Spleen (tissue), 13 donors: ENCODE measurements at places on chromosomes 16 and 17. TPM values are rescaled to one million over a fixed set of nuclear protein-coding genes. Genes with fewer than 3 reads are reported as not detected.

G6PC3 gene
- 42.8 TPM for total RNA-seq

NOMO2 gene
- total RNA-seq = 56.0 TPM

GOT2 gene
- 39.0 TPM for total RNA-seq

NUPR1 gene
- total RNA-seq = 2.7 TPM

GOSR1 gene
- total RNA-seq = 47.7 TPM

AP2B1 gene
- total RNA-seq = 75.8 TPM

IRX3 gene
- total RNA-seq = 0.23 TPM

SOX15 gene
- total RNA-seq = not detected

TP53TG3 gene
- not detected for total RNA-seq

SEZ6L2 gene
- 4.1 TPM for total RNA-seq

CIITA gene
- total RNA-seq = 143 TPM

RNF112 gene
- total RNA-seq = 4.2 TPM

GAS2L2 gene
- not detected for total RNA-seq

CCL17 gene
- total RNA-seq = not detected

CHST6 gene
- 0.60 TPM for total RNA-seq

CLUH gene
- total RNA-seq = 37.9 TPM

DNAI2 gene
- not detected for total RNA-seq

SDK2 gene
- 10.8 TPM for total RNA-seq

KRTAP1-5 gene
- total RNA-seq = not detected

FNDC8 gene
- not detected for total RNA-seq

SNX20 gene
- 31.3 TPM for total RNA-seq

ARHGAP23 gene
- 174 TPM for total RNA-seq

OR3A3 gene
- total RNA-seq = not detected

TTLL6 gene
- not detected for total RNA-seq

FA2H gene
- total RNA-seq = 0.79 TPM

ZNF385C gene
- 0.44 TPM for total RNA-seq

EXOC3L1 gene
- total RNA-seq = 48.3 TPM

DNAH3 gene
- total RNA-seq = not detected

CCL1 gene
- not detected for total RNA-seq

NHLRC4 gene
- 4.5 TPM for total RNA-seq

CDRT15 gene
- total RNA-seq = not detected

TEKT1 gene
- not detected for total RNA-seq

NPIPB8 gene
- total RNA-seq = 0.34 TPM

CX3CL1 gene
- total RNA-seq = 1.7 TPM

P2RX1 gene
- total RNA-seq = 23.1 TPM

SREBF1 gene
- total RNA-seq = 68.1 TPM

ULK2 gene
- total RNA-seq = 20.5 TPM

CD300A gene
- total RNA-seq = 111 TPM

LAT gene
- total RNA-seq = 29.4 TPM

DBF4B gene
- 11.2 TPM for total RNA-seq

ACOX1 gene
- 56.6 TPM for total RNA-seq

PLXDC1 gene
- 4.4 TPM for total RNA-seq

SCGB1C2 gene
- not detected for total RNA-seq

GPR139 gene
- total RNA-seq = not detected

TPPP3 gene
- total RNA-seq = 2.6 TPM

KRT32 gene
- not detected for total RNA-seq

HOXB6 gene
- 4.3 TPM for total RNA-seq

TPSG1 gene
- not detected for total RNA-seq

PMFBP1 gene
- total RNA-seq = 17.2 TPM

CNTNAP1 gene
- 3.9 TPM for total RNA-seq

NRN1L gene
- total RNA-seq = 0.89 TPM

CCL2 gene
- total RNA-seq = 6.1 TPM

HBZ gene
- not detected for total RNA-seq

EPN3 gene
- total RNA-seq = not detected

MMP15 gene
- 14.8 TPM for total RNA-seq

BCL6B gene
- 20.1 TPM for total RNA-seq

HSD17B2 gene
- not detected for total RNA-seq
